ENCODE measurements at places on chromosomes 2 and 18.

DNA sequence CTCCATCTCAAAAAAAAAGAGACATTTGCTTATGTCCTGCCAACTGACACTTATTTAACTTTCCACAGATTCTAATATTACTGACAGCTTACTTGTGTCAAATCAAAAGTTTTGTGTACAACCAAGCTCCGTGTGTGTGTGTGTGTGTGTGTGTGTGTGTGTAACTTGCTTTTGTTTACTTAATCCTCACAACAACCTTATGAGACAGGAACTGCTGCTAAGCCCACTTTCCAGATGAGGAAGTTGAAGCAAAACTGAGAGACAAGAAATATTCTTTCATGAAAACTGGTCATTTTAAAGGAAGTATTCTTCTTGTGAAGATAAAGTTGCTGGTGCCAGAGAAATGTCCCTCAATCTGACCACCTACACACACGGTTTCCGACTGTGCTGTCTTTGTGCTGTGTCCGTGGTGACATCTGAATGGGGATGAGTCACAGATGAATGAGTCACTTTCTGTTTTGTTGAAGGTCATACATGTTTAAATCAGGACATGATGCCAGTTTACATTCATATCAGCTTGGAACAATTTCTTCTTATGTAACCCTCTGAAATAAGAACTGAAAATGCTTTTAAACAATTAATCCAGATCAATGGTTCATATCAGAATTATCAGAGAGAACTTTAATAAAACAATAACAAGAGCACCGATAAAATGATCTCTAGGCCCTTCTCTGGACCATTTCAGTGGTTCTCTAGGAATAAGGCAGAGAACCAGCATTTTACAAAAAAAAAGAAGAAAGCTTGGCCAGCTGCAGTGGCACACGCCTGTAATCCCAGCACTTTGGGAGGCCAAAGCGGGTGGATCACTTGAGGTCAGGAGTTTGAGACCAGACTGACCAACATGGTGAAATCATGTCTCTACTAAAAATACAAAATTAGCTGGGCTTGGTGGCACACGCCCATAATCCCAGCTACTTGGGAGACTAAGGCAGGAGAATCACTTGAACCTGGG is 95.5 kb downstream of the THNSL2 start:
- DNase-seq: no peak

GRCh38 chr2:126241001-126241400 is 415.0 kb upstream of the GYPC start:
- no peak for DNase-seq

- DNase-seq: no peak
Observed at GRCh38 chr2:220165401-220165800, 538.0 kb downstream of the SLC4A3 start.

- no peak for DNase-seq
Observed at GRCh38 chr18:45171679-45172191, 443.5 kb upstream of the SLC14A2 start.

DNA sequence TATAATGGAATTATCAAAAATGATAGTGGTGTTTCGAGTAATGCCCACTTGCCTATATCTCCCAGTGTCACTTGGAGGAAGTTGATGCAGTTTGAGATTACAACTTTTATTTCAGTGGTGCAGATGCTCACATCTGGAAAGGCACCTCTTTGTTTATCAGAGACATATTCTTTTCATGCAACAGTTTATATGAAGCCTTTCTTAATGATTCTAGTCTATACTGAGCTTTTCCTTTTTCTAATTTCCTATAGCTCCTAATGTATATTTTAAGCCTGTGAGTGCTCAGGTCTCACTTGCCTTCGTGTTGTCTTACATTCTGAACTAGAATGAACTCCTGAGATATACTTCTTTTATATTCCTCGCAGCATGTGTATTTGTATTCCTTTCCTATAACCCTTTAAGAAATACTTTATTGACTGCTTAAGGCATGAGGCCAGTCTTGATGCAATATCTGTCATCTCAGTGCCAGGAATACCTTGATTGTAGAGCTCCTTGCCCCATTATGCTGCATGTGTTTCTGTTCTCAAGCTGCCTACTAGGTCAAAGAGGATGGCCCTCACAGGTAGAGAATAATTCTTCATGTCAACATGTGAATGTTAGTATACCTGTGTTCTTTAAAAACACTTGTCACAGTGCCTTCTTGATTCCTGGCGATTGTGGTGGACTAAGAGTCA is 52.6 kb downstream of the VRK2 start:
- no peak for DNase-seq

- DNase-seq: no peak
Observed at GRCh38 chr2:216206821-216207220, 97.7 kb downstream of the XRCC5 start.

GRCh38 chr18:6661692-6662415 is 67.7 kb upstream of the ARHGAP28 start:
- peak; percentile 32 for DNase-seq

GRCh38 chr2:48545244-48545643 is 15.3 kb downstream of the STON1 start:
- DNase-seq: peak; percentile 46

DNA sequence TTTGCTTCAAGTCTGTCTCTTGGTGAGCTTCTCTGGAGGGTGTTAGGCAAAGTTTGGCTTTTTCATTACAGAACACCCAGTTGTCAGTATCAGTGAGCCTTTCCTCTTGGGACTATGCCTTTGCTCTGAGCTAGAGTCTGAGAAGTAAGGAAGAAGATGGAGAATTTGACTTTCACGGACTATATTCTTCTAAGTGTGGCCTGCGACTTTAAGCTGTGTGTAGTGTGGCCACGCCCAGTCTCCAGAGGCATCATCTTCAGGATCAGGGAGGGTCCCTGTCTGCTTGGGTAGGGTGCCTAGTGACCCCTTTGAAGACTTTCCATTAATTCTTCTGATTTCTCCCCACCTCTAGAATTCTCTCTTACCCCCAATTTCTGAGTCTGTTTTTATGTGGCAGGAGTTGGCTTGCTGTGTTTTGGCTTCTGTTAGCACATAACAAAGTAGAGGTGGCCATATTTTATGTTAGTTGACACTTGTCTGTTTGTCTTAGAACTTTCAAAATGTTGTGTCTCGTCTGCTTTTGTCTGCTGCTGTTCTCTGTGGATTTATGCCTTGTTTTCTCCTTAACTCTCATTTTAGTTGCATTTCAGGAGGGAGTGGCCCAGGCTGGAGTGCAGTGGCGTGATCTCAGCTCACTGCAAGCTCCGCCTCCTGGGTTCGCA is 8.6 kb downstream of the PLEKHB2 start:
- DNase-seq: no peak

- DNase-seq: peak; percentile 15
Observed at GRCh38 chr2:101295895-101296294, 12.6 kb downstream of the RNF149 start.

GRCh38 chr2:28654663-28655320 is 96.8 kb upstream of the PPP1CB start:
- no peak for DNase-seq

Data from fibroblast of skin of left quadriceps (primary cell).